Endodermal cell (in vitro differentiated cells): ENCODE measurements at places on chromosomes 11 and 22. TPM values are rescaled to one million over a fixed set of nuclear protein-coding genes. Genes with fewer than 3 reads are reported as not detected.

GRCh38 chr11:127677660-127678425, 677.3 kb upstream of the KIRREL3 start:
- H3K4me3 ChIP-seq = no peak overlapping the region
- H3K27ac ChIP-seq = no peak overlapping the region
- no peaks in the 10 kb centered on the region for H3K27me3 ChIP-seq
- H3K4me1 ChIP-seq = no peaks in the 10 kb centered on the region
- no peaks in the 10 kb centered on the region for H3K36me3 ChIP-seq

DNA sequence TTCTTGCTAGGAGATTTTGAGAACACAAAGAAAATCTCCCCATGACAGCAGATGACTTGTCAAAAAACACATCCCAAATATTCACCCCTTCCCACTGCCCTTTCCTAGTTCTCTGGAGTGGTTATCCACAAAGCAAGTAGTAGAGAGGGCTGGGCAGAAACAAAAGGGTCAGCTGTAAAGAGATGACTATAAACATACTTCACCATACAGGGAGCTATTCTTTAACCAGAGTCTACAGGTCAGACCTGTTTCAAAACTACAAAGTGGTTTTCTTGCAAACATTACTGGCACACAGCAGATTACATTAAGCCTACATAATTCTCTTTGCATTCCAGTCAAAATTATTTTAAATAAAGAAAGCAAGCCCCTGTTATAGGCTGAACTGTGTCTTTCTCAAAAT, 47.7 kb upstream of the NFRKB start:
- H3K27me3 ChIP-seq = no peaks in the 10 kb centered on the region
- peaks cover 23% of the 10 kb centered on the region for H3K36me3 ChIP-seq
- DNase-seq = no peak
- no peaks in the 10 kb centered on the region for H3K4me1 ChIP-seq
- H3K27ac ChIP-seq = no peak overlapping the region
- no peak overlapping the region for H3K4me3 ChIP-seq

Gene TEX54
- not detected in 2 replicates for total RNA-seq

DNA sequence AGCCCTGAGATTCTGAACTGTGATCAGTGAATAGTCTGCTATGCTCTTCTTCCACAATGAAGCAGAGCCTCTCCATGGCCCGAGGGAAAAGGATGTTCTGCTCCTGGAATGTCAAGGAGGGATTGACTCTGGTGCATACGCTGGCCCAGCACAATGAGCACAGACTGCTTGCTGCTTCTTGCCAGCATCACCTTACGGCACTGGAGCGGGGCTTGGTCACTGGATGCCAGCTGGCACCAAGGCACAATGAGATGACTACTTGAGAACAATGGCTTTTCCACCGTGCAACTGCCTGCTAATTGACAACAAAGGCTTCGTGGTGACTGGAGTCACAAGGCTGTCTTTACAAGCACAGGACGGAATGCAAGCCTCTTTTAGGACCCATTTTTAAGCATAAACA, 139.2 kb downstream of the DSCAML1 start:
- no peaks in the 10 kb centered on the region for H3K4me1 ChIP-seq
- H3K27ac ChIP-seq = no peak overlapping the region
- H3K4me3 ChIP-seq = no peak overlapping the region
- H3K27me3 ChIP-seq = peaks cover 37% of the 10 kb centered on the region
- H3K36me3 ChIP-seq = no peaks in the 10 kb centered on the region

DNA sequence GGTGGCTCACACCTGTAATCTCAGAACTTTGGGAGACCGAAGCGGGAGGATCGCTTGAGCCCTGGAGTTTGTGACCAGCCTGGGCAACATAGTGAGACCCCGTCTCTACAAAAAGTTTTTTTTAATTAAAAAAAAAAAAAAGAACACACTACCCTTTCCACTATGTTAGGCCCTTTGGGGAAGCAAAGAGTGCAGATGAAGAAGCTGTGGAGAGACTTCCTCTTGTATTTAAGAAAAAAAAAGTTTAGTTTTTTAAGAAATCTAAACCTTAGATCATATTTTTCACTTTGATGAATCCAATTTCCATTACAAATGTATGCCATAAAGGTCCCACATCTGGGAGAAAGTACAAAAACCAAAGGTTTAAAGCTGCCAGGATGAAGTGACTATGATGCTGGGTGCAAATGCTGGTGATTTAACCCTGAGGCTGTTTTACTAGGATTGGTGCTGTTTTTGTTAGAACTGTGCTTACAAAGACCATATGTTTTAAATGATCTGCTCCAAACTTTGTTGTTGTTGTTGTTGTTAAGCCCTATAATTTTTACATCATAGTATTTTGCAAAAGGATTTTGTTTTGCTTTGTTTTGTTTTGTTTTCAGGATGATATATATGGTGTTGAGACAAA, 28.9 kb upstream of the ACER3 start:
- H3K4me1 ChIP-seq = no peaks in the 10 kb centered on the region
- H3K27me3 ChIP-seq = no peaks in the 10 kb centered on the region
- no peak overlapping the region for H3K4me3 ChIP-seq
- no peaks in the 10 kb centered on the region for H3K36me3 ChIP-seq
- no peak for DNase-seq

DNA sequence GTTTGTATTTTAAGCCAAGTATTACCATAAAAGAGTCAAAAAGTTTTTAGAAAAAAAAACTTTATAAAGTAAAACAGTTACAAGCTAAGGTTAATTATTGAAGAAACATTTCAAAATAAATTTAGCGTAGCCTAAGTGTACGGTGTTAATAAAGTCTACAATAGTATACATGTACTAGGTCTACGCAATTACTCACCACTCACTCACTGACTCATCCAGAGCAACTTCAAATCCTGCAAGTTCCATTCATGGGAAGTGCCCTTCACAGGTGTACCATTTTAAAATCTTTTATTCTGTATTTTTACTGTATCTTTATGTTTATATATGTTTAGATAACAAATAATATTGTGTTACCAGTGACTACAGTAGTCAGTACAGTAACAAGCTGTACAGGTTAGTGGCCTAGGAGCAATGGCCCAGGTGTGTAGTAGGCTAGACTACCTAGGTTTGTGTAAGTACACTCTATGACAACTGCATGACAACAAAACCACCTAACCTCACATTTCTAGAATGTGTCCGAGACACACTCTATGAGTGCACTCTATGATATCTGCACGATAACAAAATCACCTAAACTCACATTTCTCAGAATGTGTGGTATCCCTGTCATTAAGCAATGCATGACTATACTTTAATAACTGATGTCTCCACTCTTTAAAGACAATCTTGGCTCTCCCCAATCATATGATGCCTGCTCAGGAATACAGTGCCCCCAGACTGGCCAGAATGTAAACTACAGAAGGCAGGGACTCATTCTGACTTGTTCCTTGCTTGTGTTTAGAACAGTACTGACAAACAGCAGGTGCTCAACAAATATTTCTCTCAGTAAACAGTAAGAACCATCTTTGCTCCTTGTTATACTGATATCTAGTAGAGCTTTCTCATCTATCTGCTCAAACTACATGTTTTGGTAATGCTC, 21.2 kb downstream of the KMT5B start:
- peaks cover 20% of the 10 kb centered on the region for H3K36me3 ChIP-seq
- no peaks in the 10 kb centered on the region for H3K27me3 ChIP-seq
- H3K27ac ChIP-seq = no peak overlapping the region
- no peak for DNase-seq
- H3K4me3 ChIP-seq = no peak overlapping the region

- DNase-seq = no peak
- no peak overlapping the region for H3K27ac ChIP-seq
- H3K4me1 ChIP-seq = no peaks in the 10 kb centered on the region
- peaks cover 20% of the 10 kb centered on the region for H3K27me3 ChIP-seq
- no peak overlapping the region for H3K4me3 ChIP-seq
Measured at GRCh38 chr11:30257058-30257457, 26.2 kb downstream of the FSHB start.

DNA sequence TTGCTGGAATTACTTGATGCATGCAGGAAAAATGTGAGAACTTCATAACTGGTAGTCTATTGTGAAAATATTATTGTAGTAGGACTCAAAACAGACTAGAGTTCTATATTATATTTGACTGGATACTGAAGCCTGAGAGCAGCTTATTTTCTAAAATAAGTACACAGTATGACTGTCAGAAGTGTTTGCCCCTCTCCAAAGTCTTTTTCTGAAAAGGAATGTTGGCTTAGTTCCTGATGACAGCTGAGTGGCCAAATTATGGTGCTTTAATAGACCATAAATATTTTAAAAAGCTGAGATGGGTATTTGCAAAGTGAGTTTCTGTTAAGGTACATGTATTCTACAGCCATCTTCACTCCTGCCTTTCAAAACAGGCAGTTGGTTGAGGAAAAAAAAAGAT, 13.1 kb downstream of the ZBED5 start:
- H3K27ac ChIP-seq = no peak overlapping the region
- no peaks in the 10 kb centered on the region for H3K27me3 ChIP-seq
- H3K36me3 ChIP-seq = no peaks in the 10 kb centered on the region
- no peaks in the 10 kb centered on the region for H3K4me1 ChIP-seq
- DNase-seq = no peak

DNA sequence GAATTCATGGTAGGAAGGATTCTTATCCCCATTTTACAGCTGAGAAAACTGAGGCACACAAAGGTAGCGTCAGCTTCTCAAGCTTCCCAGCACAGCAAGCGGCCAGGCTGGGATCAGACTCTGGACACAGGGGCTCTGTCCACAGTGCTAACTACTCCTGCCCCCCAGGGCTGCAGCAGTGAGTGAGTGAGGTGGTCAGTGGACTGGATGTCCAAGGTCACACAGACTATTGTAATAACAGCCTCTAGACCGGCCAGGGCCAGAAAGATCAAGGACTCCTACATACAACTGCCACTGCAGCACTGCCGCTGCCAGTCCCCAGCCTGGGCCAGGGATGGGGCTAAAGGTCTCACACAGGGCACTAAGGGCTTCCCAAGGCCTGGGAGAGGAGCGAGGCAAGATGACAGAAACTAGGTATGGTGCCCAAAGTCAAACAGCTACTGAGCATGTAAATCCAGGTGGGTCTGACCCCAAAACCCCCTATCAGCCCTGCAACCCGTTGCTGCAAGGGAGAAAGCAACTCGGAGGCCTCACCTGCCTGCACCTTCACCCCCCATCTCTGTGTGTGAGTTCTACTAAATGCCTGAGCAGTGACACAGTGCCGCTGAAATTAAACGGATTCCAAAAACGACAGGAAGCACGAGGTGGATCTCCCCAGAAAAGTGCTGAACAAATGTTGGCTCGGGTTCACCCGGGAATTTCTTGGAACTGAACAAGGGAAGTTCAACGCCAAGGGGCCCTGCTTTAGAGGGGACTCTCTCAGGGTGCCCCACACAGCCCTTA, 161.8 kb upstream of the GRK3 start:
- no peak overlapping the region for H3K27ac ChIP-seq
- no peaks in the 10 kb centered on the region for H3K27me3 ChIP-seq
- H3K36me3 ChIP-seq = no peaks in the 10 kb centered on the region
- H3K4me1 ChIP-seq = no peaks in the 10 kb centered on the region

Gene ROM1
- total RNA-seq = 0.84 and 1.3 TPM in 2 replicates

DNA sequence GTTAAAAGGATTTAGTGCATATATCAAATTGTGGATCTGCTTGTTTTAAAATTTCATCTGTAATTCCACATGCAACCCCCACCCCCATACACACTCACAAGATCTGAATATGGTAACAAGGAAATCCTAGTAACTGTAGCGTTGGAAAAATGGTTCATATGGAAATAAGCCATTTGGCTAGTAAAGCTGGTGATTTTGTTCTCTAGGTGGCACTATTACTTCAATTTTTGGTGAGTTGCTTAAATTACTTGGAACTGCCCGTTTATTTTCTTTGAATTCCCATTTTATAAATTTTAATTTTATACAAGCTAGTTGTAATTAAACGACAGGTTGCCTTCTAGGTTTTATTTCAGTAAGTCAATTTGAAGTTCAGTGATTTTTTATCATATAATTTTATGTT, 5.3 kb downstream of the BDNF start:
- H3K4me3 ChIP-seq = no peak overlapping the region
- H3K27ac ChIP-seq = no peak overlapping the region
